ENCODE measurements at places on chromosomes 16 and 17.

DNA sequence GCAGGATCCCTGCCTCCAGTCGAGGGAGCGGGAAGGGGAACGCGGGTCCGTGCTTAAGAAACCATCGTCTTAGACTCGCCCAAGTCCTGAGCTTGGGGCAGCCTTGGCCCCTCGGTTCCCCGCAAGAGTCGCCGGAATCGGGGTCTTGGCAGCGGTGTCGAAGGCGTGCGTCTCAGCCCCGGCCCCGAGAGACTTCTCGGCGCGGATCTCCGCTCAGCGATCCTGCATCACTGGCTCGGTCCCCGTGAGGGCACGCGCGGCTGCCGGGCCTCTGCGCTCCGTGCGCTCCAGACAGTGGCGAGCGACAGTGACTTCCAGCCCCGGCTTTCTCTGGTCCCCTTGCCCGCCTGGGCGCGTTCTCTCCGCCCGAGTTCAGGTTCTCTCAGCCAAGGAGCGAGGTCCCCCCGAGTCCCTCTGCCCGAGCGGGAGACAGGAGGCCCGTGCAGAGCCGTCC lies 380 bp downstream of the HS3ST3A1 start:
- peak; percentile 22 for DNase-seq

GRCh38 chr17:45371414-45372324 lies 54.8 kb upstream of the MAP3K14 start:
- no peak for DNase-seq

- DNase-seq: no peak
Observed at GRCh38 chr17:62781831-62782251, 26.3 kb downstream of the MARCHF10 start.

DNA sequence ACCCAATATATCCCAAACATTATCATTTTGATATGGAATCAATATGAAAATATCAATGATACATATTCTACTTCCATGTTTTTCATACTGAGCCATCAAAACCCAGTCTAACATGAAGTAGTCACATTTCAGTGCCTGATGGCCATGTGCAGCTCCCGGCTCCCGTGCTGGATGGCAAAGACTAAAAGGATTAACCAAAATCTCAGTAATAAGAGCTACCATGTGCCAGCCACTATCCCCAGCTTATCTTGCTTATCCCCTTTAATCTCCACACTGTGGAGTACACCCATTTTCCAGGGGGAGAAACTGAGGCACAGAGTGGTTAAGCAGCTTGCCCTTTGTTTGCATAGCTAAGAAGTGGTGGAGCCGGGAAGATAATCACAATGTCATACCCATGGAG lies 9.2 kb downstream of the CD300LG start:
- no peak for DNase-seq

- DNase-seq: no peak
Observed at GRCh38 chr16:4803401-4803844, 990 bp upstream of the ROGDI start.

GRCh38 chr17:77863814-77864161 lies 94.7 kb upstream of the TNRC6C start:
- no peak for DNase-seq

GRCh38 chr17:42276609-42277341 lies 584 bp upstream of the STAT5B start:
- no peak for DNase-seq

GRCh38 chr17:16425698-16426659 lies 10.6 kb downstream of the TRPV2 start:
- DNase-seq: no peak

GRCh38 chr17:8887301-8887700 lies 19.8 kb upstream of the PIK3R6 start:
- DNase-seq: no peak

GRCh38 chr17:74956093-74956492 lies 16.5 kb downstream of the HID1 start:
- DNase-seq: no peak

DNA sequence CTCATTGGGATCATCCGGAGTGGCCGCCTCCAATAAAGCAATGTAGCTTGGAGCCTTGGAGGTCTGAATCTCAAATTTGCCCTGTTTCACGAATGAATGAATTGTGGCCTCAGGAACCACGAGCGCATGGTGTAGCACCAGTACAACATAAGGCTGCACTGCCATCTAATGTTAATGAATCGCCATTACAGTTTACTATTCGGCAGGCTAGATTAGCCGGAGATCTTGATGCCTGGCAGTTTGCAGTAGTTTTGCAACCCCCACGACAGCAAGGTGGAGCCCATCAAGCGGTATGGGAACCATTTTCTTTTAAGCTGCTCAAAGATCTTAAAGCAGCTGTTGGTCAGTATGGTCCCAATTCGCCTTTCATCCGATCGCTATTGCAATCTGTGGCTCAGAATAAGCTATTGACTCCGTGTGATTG lies 18.8 kb downstream of the ALOX15B start:
- DNase-seq: peak; percentile 79

DNA sequence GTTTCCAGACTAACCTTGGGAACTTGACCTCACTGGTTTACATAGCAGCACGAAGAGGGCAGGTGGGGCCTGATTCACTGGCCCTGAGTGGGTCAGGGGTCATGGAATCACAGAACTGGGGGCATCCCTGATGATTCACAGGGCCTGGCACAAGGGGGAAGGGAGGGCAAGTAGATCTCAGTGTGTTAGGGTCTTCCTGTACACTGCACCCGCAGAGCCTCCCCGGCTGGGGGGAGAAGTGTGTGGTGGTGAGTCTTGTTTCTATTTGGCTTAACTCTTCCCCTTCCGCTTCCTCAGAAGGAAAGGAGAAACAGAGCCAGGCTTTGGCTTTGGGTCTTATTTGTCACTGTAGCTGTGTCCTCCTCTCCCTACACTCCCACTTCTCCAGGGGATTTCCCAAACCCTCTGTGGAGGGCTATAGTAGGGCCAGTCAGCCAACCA lies 3.7 kb downstream of the STARD3 start:
- DNase-seq: no peak

DNA sequence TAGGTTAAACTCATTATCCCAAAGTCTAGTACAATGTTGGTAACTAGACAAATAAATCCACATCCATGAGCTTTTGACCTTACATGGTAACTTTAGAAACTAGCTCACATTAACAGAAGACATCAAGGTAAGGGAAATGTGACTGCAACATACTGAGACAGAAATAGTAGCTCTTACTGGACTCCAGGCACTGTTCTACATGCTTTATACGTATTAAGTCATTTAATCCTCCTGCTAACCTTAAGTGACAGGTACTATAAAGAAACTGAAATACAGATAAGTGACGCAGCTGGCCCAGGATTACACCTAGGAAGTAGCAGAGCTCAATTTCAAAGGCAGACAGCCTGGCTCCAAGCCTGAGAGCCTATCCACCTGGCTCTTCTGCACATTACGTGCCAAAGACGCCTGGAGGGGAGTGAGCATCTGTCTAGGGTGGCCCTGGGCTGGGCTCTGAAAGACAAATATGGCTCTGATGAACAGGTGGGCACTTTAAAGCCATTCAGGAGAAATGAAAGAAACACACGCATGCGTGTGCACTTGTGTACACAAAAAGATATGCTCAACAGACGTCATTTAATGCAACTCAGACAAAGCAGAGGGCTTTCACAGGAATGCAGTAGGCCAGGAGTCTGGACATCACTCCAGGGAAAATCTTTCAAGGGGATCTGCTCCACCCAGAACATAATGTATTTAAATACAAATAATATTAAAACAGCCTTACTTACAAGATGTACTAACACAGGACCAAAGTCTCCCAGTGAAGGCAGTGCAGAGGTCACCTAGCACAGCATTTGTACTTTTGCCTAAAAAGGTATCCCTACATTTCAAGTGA lies 4.4 kb downstream of the ZC3H7A start:
- no peak for DNase-seq

DNA sequence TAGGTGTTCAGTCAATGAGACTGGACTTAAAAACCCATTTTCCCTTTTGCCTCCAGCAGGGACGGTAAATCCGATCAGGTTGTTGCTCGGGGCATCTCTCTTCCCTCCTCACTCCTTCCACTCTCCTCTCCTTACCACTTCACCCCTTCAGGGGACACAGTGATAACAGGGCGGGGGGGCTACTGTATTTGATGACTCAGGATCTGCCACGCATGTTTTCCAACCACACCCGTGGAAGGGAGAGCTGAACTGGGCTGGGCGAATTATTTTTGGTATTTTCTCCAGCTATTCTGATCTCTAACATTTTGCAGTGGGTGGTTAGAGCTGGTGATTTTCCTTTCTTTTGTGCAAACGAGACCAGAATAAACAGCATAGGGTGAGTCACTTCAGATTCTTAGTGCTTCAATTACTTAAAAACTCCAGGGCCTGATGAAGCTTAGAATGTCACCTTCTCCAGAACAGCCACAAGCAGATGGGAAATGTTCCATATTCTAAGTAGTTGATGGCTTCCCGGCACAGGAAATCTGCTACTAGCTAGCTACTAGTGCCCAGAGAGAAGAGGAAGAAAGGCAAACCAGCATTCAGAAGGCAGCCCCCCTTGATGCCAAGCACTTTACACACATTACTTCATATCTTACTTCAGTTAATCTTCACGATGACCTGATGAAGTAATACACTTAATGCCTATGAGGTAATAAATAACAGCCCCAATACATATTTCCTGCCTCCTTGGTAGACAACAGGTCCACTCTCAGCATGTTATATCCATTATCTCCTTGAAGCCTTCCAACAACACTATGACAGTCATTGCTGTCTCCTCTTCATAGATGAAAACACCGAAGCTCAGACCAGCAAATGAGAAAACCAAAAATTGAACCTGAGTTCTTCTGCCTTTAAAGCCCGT lies 74.1 kb downstream of the ASIC2 start:
- no peak for DNase-seq

DNA sequence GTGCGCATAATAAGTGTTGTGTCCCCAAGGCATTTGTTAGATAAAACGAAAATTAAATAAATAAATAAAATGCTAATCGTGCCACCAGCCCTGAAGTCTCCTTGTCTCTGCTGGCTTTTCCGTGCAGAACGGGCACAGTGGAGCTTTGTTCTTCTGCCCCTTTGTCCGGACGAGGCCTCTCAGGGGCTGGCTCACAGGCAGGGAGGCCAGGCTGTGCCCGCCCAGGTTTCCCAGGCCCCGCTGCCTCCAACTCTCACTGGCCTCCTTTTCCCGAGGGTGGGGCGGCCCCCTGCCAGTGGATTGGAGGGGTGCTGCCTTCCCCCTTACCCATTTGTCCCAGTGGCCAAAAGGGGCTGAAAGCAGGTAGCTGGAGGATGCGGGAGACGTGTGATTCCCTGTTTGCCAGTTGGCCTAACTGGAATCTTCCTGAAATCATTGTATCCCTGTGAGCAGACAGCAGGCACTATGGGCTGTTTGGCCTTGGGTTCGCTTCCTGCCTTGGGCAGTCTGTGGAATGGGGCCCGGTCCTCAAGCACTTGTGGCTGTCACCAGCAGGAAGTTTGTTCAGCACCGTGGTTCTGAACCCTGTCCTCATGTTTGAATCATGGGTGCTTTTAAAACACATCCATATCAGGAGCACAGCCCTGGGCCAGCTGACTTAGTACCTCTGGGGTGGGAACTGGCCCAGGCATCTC lies 64.4 kb downstream of the KSR1 start:
- no peak for DNase-seq

DNA sequence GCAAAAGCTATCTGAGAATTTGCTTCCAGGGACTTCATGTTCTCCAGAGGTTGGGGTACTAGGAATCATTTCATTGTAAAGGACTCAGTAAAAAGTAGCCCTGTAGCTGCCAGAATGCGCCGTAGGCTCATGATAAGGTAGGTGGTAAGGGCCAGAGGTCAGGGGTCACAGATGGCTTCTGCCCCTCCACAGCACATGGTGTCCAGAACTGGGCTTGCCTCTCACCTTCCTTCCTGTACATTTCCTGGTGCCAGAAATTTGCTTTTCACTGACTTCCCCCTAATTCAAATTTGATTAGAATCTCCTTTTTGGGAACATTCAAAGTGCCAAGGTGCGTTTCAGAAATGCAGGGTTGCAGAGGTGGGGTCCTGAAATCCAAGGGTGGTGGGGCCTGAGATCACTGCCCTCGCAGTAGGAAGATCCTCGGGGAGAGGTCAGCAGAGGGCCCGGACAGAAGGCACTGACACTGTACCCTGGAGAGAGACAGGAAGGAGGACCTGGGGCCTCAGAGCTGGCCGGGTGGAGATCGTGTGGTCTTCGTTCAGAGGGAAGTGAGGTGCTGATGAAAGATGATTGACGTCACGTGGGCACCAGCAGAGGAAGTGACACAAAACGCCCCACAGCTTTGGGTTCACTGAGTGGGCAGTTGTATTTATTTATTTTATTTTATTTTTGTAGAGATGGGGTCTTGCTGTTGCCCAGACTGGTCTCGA lies 25.5 kb upstream of the METRNL start:
- DNase-seq: no peak

GRCh38 chr16:4288148-4288921 lies 15.5 kb upstream of the TFAP4 start:
- peak; percentile 94 for DNase-seq

- DNase-seq: no peak
Observed at GRCh38 chr17:40316571-40317344, 7.8 kb downstream of the RARA start.

DNA sequence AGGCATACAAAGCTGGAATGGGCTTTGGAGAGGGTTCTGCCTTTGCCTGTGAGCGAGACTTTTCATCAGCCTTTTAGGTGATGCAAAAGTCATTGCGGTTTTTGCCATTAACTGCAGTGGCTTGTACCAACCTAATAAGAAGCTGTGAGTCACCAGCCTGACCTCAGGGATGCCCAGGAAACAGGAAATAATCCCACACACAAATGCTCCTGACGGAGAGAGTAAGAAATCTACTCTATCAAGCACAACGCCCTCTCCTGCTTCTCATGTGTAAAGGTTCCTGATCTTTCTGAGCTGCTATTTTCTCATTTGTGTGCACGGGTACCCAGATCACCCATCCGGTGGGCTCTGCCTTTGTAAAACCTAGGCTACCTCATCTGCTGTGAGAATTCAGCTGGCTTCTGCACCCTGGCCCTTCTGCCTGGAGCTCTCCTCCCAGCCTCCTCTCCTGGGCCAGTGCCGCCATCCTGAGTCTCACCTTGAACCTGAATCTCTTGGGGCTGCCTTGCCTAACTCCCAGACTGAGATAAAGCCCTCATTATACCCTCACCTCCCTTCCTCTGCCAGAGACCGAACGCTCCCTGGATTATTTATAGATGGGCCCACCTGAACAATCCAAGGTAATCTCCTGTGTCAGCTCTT lies 299.7 kb downstream of the C16orf95 start:
- no peak for DNase-seq

DNA sequence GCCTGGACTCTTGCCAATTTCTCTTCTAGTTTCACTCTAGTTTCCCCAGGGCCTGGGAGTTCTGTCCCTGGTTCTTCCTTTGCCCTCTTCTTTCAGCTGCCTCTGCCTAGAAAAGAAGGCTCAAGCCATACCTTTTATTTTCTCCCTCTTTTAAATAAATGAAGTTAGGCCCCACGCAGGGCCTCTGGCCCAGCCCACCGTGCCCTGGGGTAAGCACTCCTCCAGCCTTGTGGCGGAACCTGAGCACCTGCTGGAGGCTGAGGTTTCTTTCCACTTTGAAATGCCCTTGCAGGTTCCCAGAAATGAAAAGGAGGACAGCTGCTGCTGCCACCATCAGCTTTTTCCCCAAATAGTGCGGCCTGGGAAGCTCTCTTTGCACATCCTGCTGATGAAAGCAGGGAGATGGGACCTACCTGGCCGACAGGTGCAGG lies 139.4 kb downstream of the CCDC182 start:
- no peak for DNase-seq

- no peak for DNase-seq
Observed at GRCh38 chr17:65588181-65588808, 26.8 kb upstream of the AXIN2 start.

All from GM13976 (cell line).